ENCODE measurements at places on chromosomes 7 and 10.

DNA sequence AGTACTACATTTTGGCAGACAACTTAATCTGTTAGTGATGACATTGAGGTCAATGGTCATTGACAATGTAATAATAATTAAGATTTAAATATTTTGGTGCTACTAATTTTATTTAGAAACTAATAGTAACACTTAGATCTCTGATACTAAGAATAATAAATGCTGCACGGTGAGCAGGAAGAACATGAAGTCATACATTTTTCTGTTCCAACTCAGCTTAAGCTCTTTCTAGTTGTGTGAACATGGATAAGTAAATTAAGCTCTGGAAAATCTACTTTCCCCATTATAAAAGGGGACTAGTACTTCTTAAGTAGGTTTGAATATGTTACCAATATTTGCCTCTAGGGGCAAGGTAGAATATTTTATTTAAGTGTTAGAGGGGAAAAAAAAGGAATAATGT is 65.9 kb upstream of the MEOX2 start:
- DNase-seq, result no peak

DNA sequence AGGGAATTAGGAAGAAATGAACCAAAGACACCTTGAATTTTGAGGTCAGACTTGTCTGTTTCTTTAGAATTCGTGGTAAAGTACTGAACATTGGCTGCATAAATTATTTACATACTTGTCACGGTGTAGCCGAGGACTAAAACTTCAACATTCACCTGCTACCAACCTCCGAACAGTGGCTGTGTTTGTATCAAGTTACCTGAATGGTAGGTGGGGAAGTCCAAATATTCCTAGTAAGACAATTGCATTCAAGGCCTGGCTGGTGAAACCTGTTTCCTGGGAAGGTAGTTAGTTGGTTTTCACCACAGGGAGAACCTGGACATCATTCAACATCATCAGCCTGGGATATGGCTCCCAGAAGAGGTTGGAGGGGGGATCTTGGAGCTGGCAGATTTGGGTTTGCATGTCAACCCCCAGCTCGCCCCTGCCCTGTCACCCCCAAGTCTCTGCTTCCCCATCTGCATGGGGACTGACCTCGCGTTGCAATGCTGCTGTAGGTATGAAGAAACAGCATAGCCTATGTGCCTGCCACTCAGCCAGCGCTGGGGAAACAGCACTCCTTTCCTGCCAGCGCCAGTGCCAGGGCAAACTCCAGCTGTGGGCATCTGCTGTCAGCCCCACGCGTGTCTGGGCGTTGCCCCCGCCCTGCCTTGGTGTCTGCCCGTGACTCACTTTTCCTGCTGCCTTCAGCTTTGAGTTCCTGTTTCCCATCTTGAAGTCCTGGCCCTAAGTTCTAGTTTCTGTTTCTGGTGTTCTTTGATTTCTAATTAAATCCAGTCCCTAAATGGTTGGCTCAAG is 12.7 kb upstream of the LARP4B start:
- DNase-seq, result no peak

- no peak for DNase-seq
These were observed 283.4 kb downstream of the GFRA1 start for GRCh38 chr10:115989621-115990020.

DNA sequence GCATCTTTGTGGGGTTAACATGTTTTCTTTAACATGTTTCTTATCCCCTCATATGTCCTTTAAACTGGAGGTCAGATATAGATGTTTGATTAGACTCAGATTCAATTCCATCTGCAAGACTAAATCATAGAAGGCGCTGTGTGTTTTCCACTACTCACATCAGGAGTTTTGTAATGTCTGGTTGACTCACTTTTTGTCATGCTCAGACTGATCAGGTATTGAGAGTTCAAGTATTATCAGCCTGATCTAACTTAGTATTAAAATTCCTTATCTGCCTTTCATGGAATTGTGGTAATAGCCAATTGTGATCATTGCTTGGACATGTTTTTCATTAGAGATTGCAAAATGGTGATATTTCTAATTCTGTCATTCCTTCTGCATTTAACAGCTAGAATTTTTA is 30.2 kb downstream of the ENTPD7 start:
- DNase-seq, result no peak

DNA sequence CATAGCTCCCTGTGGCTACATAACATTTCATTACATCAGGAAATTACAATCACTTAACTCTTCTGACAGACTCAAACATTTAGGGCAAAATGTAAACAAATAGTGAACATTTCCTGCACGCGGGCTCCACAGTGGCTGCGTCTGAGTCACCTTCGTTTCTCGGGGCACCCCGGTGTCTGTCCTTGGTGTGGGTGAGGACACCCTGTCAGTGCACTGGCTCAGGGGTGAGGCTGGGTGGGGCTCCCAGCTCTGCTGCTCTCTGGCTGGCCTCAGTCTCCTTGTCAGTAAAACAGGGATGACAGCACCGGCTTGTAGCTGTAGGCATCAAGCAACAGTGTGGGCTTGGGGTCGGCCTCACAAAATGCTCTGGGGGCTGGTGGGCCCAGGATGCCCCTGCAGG is 237.1 kb upstream of the SHH start:
- no peak for DNase-seq

- DNase-seq, result no peak
These were observed 8.1 kb upstream of the FAM107B start for GRCh38 chr10:14782691-14783363.

DNA sequence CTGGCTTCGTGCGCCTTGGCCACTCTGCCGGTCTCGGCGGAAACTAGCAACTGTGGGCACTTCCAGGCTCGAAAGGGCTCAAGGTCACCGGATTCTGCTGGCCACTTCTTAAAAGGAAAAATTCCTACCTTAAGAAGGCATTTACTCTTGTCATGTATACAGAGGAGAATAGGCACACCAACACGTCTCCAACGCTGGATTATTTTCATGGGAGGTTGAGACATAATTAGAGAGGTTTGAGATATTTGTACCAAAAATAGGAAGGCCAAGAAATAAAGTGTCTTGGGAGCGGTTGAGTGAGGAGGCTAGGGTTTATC is 4.5 kb upstream of the CYP26A1 start:
- no peak for DNase-seq

DNA sequence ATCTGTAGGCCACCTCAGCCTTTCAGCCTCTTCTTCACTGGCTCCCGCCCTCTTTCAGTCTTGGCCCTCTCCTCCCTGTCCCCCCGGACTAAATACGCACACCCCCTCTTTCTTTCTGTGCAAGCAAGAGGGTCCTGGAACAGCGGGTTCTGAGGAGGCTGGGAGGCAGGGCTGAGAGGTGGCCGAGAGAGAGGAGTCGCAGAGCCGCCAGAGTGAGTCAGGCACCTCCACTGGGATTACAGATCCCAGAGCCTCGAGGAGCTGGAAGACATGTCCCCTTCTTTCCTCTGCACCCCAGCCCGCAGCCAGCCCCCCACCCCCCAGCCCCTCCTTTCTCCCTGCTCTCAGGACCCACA is 182 bp downstream of the CCDC136 start:
- no peak for DNase-seq

DNA sequence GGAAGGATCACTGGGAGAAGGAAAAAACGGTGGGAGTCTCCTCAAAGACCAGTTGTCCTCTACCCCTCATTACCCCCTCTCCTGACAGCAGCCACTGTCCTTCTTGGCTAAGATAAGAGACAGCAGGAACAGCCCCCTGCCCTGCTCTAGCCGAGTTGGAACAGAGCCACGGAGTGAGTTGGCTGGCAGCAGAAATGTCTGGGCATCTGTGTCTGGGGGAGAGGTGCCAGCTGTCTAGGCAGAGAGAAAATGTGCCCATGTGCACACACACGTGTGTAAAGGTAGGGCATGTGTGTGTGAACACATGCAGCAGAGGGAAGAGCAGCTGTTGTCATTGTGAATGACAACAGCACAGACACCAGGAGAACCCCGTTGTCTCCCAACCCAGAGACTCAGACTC is 9.4 kb upstream of the HILPDA start:
- no peak for DNase-seq

GRCh38 chr10:51846856-51847506 is 147.6 kb upstream of the CSTF2T start:
- no peak for DNase-seq

DNA sequence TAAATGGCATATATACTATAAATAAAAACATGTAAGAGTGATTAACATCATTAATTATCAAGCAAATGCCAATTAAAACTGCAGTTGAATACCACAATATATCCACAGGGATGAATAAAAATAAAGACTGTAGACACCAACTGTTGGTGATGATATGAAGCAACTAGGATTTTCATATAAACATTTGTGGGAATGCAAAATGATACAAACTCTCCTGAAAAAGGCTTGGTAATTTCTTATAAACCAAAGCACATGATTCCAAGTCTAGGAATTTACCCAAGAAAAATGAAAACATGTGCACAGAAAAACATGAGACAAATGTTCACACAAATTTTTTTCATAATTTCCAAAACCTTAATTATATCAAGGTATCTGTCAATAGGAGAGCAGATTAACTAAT is 448.1 kb downstream of the ETV1 start:
- no peak for DNase-seq

GRCh38 chr10:75418293-75418692 is 13.1 kb upstream of the LRMDA start:
- DNase-seq, result no peak

DNA sequence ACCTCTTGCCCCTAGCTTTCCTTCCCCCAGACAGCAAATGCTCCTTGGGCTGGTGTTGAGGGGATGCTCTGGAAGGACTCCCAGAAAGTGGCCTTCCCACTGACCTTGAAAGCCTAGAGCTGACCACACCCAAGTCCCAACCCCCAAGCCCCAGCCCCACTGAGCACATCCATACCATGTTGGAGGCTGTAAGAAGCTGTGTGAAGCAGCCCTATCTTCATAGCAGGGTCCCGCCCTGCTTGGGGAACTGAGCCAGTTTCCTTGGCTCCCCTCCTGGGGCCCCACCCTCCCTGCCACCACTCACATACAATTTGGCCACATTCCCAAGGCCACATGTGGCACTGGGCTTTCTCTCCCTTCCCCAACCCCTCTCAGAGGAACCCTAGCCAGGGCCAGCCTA is 72.3 kb upstream of the CACUL1 start:
- DNase-seq, result no peak

DNA sequence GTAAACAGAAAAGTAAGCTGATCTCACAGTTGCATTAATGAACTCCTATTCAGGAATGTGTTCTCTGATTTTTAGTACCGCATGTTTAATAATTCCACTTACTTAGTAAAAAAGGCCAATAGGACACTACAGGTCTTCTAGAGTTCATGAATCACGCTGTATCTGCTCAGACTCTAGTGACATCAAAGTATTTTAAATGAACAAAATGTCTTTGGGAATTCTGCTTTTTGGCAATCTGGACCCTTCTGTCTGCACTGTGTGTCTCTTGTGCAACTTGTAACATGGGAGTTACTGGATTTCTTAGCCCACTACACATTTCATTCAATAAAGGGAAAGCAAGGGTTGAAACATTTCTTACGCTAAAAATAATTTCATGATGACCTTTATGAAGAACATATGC is 50.2 kb downstream of the RABGEF1 start:
- no peak for DNase-seq

- no peak for DNase-seq
These were observed 7.9 kb upstream of the INHBA start for GRCh38 chr7:41710838-41711237.

GRCh38 chr7:135682191-135682590 is 19.9 kb downstream of the STMP1 start:
- DNase-seq, result no peak

GRCh38 chr10:116590590-116591444 is at the start of gene PNLIPRP1:
TSS of gene PNLIPRP1 (plus strand) at chr10:116590959. CDS start at chr10:116591130, 171 bp downstream.
- DNase-seq, result no peak

- DNase-seq, result no peak
These were observed 81.2 kb downstream of the RAMP3 start for GRCh38 chr7:45238806-45239205.

- no peak for DNase-seq
These were observed 1336.0 kb downstream of the GATA3 start for GRCh38 chr10:9390516-9390915.

GRCh38 chr7:33072471-33072870 is 9.9 kb upstream of the NT5C3A start:
- DNase-seq, result no peak

DNA sequence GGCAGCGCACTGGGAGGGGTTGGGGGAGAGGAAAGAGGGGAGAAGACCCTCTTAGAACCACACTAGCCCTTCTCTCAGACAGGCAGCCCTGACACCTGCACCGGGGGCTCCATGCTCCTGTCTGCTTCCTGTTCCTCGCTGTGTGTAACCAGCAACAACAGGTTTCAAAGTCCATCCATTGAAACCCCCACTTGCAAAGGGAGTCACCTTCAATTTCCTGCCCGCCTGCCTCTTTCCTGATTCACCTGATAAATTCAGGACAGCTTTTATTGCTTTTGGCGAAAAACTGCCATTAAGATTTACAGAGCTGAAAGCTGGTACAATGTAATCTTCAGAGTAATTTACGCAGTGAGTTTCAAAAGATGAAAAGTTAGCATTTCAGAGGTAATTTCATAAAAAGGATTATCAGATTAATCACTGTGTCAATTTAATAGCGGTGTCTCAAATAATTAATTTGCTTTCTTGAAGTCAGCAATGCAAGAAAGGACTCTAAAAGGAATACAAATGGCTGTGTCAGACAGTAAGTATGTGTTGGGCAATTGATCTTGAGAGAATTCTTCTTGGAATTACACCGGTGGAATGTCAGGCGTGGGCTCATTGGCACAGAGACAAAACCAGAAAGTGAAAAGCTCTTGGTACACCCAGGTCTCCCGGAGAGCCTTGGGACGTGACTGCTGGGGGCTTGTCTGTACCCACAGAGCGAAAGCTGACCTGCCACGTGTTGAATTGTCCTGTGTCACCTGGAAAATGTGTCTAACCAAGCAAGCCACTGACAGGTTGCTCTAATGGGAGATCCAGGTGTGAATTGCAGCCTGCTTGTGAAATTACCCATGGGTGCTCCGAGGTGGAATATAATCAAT is 60.7 kb downstream of the TMEM209 start:
- no peak for DNase-seq

DNA sequence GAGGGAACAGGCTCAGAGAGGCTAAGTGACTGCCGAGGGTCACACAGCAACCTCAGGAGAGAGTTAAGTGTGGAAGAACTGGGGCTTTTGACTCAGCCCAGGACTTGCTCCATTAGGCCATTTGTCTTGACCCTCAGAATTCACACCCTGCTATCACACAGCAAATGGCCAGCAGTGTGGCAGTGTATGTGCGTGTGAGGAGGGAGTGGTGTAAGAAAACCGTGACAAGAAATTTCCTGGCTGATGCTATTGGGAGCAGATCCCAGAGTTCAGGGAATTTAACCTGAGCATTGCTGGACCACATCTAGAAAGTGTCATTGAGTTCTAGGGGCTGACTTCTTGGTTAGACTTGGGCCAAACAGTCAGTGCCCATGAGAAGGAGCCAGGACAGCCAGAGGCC is 18.4 kb downstream of the VWA2 start:
- no peak for DNase-seq

GRCh38 chr7:153193144-153193595 is 433.6 kb downstream of the ACTR3B start:
- DNase-seq, result peak; percentile 25

Measured in D721Med (cell line).